ELR (cell line): ENCODE measurements at places on chromosomes 12 and 14.

DNA sequence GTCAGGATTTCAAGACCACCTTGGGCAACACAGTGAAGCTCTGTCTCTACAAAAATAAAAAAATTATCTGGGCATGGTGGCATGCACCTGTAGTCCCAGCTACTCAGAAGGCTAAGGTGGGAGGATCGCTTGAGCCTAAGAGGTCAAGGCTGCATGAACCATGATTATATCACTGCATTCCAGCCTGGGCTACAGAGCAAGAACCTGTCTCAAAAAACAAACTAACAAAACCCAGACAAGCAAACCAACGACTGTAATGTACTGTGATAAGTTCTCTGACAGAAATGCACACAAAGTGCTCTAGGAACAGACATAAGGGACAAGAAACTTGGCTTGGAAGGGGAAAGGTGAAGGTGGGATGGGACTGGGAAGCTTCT is 22.4 kb downstream of the ENTPD5 start:
- no peak for DNase-seq

DNA sequence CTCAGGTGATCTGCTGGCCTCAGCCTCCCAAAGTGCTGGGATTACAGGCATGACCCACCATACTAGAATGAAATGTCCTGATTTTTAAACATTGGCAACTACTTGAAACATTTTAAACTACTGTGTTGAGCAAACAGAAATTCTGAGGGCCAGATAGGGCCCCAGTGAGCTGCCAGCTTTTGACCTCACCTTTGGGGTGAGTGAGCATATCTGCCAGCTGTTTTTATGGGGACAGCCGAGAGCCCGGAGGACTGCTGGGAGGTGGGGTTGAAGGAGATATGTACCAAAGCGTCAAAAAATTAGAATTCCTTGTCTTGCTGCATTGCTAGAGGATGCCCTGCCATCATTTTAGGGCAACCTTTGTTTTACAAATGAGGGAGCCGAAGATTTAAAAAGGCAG is 2.7 kb downstream of the GSTZ1 start:
- no peak for DNase-seq

DNA sequence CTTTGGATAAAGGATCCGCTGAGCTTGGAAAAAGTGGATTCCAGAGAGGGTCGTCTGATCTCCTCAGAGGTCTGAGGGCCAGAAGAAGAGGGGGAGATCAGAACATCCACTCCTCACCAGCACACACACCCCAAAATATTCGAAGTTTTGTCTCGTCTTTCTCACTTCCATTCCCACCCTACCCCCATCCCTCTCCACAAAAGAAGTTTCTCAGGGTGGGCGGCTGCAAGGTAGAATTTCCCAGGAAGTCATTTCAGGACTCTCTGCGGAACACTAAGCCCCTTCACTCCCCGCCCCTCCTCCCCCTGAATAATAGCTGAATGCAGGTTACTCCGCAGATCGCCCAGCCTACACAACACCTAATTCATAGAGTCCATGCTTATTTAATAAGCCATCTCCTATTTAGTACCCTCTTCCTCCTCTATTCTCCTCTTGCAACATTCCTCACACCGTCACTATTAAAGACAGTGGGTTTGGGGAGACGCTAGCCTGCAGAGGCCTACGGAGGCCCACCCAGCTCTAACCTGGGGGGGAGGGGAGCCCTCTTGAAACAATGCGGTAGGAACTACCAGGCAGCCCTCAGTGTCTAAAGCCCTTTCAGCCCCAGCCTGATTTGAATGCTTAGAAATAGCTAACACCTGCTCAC is 649 bp upstream of the SALL2 start:
- no peak for DNase-seq

DNA sequence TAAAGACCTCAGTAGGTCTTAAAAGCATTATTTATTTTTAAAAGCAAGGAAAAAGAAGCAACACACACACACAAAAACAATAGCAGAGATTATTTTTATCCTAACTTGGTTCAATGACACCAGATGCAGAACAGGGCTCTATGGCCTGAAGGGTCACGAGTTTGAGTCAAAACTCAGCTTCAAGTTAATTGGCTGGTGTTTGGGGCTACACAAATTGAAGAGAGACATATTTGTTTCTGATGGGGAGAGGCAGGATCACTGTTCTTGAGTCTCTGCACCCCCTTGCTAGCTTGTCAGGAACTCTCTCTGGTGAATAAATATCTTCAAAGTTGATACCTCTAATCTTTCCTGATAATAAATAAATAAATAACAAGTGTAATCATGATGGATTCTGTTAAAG is 466.1 kb downstream of the PRKD1 start:
- no peak for DNase-seq

DNA sequence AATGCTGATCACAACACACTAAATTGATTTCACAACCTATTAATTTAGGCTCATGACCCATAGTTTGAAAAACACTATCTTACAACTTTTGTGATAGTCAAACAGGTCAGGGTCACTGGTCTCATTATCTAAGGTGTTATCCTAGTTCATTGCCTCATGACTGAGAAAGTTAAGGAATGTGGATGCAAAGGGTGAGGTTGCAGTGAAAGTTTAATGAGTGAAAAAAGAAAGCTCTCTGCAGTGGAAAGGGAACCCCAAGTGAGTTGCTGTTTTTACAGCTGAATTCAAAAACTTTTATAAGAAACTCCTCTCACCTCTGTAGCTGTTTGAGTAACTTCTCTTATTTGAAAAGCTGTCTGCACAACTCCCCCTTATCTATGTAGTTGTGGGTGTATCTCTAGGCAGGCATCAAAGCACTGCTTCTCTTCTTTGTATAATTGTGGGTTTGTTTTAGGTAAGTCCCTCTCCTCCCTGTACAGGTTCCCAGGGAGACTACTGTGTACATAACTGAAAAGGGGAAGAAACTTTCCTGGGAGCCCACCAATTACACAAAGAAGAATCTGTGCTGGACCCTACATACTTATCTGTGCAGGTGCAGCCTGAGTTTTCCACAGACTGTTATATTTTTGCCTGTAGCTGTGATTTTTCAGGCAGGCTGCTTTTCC is 18.9 kb downstream of the DNAL1 start:
- DNase-seq: no peak

- DNase-seq: no peak
Measured at GRCh38 chr14:54629183-54629582, 62.3 kb downstream of the SAMD4A start.

- no peak for DNase-seq
Measured at GRCh38 chr14:93958567-93959238, 17.7 kb downstream of the ASB2 start.

GRCh38 chr12:6088921-6089747 is 35.3 kb downstream of the VWF start:
- DNase-seq: peak; percentile 73

- DNase-seq: no peak
Measured at GRCh38 chr12:20210621-20211215, 157.6 kb upstream of the PDE3A start.

GRCh38 chr14:104307627-104308401 is 169.4 kb downstream of the KIF26A start:
- no peak for DNase-seq

DNA sequence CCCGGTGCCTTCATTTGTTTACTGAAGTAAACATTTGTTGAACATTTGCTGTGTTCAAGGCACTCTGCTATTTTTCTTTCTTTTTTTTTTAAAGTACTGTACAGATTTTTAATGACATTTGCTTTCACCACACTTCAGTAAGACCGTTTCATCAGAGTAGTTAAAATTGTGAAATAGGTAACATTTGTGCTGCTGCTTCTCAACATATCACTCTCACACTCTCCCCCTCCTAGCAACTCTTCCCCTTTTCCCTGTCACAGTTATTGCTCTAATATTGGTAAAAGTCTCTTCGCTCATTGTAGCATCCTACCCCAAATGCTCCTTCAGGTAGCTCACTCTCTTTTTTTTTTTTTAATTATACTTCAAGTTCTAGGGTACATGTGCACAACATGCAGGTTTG is 49.6 kb downstream of the SRGAP1 start:
- no peak for DNase-seq

DNA sequence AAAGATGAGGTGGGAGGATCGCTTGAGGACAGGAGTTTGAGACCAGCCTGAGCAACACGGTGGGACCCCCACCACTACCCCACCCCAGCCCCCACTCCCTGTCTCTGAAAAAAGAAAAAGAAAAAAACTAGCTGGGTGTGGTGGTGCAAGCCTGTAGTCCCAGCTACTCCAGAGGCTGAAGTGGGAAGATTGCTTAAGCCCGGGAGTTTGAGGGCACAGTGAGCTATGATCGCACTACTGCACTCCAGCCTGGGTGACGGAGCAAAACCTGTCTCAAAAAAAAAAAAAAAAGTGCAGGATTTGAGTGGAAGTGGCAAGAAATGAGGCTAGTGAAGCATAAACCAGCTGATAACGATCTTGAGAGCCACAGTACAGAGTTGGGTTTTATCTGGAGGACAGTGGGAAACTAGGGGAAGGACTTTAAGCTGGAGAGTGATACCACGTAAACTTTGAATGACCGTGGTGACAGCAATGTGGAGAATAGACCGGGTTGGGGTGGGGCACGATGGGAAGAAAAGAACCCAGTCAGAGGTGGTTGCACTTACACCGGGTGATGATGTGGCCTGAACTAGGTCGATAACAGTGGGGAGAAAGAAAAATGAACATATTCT is 85.3 kb downstream of the TMEM260 start:
- no peak for DNase-seq

- no peak for DNase-seq
Measured at GRCh38 chr12:64122995-64123394, 99.1 kb downstream of the KICS2 start.

DNA sequence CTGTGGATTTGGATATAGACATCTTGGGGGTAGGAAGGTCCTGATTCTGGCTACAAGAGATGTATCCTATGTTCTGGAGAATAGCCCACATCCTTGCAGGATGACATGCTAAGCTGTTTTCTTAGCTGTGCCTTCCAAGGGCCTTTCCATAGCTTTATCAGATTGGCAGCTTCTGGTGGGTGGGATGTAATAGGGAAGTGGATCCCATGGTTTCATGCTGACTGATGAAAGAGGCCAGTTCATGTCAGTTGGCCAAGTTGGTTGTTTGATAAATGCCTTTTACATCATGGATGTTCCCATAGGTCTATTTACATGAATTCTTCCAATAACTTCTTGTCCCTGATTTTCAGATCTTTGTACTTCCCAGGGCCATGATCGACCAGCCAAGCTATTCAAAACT is 169.1 kb upstream of the RMST start:
- DNase-seq: no peak

GRCh38 chr12:100110276-100110675 is 32.4 kb downstream of the BLTP3B start:
- DNase-seq: no peak

- no peak for DNase-seq
Measured at GRCh38 chr12:49684310-49684854, 22.8 kb downstream of the FMNL3 start.

DNA sequence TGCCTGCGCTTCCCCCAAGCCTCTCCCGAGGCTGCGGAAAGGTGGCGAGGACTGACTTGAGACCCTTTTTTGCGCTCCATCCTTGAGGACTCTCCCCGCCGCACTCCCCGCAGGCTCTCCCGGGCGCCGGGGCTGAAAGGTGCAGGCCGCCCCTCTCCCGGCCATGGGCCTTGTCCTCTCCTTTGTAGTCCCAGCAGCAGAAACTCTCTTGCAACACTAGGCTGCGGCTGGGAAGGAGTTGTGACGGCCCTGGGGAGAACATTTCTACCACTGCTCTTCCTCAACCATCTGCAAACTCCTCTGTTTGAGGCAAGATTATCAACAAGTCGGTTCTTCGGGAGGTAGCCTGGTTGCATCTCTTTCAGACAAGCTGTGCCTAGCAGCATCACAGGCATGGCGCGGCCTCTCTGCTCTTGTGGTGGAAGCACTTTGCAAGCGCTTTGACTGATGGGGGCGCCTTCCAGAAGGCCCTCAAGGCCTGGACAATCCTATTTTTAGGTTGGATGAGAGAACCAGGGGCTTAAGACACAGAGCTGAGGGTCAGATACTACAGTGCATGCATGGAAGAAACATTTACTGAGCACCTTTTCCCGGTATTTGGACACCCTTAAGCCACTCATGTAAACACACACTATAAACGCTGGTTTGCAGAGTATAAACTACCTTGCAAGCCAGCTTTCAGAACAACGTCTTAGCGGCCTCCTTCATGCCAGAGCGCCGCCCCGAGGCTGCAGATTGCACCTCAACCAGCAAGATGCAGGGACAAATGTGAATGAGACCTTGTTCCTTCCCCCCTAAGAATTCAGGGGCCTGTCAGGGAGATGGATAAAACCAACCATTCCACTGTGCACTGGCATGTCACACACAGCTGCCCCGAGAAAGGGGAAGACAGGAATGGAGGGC is 1.2 kb upstream of the PRIMA1 start:
- DNase-seq: no peak

DNA sequence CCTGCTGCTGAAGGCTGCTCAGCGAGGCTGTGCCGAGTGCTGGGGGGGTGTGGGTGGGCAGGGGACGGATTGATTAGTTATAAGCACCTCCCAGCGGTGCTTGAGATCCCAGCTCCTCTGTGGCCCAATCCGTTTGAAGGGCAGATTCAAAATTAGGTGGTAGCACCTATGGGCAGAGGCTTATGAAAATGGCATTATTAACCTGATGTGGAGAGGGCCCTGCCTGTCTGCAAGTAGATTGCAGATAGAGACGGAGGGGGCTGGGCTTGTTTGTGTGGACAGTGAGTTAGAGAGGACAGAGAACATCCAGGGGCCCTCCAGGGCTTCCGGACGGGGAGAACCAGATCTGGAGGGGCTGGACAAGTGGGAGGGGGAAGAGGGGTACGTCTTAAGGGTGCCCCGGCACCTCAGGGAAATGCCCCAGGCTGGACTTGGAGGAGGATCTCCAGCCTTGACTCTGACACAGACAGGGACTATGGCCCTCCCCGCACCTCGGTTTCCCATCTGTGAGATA is at the start of gene RTL1:
Gene RTL1, minus strand, starts transcription at position 51 of the 514 bp plus-strand sequence. CDS start 18,934 bp downstream, outside the sequence.
- no peak for DNase-seq

- no peak for DNase-seq
Measured at GRCh38 chr12:8989413-8989812, at the start of gene KLRG1. KLRG1 (plus strand) TSS chr12:8989546; CDS start chr12:8989636, 90 bp downstream.

DNA sequence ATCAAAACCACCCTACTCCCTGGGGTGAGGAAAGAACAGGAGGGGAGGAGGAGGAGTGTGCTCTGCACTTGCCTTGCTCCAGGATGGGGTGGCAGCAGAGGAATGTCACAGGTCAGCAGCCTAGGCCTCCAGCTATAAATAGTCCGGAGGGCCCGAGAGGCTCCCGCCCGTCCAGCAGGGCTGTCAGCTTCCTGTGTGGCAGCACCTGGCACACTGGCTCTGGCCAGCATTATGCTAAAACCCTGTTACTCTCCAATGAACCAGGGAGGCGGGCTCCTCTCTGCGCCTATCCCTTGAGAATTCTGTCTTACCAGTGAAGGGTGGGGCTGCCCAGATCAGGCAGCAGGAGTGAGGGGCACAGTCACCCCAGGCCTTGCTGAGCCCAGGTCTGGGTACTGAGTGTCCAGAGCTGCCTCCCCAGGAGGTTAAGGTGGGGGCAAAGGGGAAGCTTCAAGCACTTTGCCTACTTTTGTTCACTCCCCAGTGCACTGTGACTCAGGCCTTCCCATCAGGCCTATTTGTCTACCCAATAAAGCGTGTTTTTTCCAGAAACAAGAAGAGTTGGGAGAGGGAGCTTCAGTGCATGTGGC is 1.2 kb upstream of the COX14 start:
- DNase-seq: peak; percentile 55
